ENCODE measurements at places on chromosomes 2 and 18. TPM values are rescaled to one million over a fixed set of nuclear protein-coding genes. Genes with fewer than 3 reads are reported as not detected.

CTLA4 gene
- not detected for total RNA-seq

TUBA4B gene
- not detected for total RNA-seq

RPE gene
- total RNA-seq = 83.0 TPM

- no peak for DNase-seq
Measured at GRCh38 chr2:231932711-231932970, 6.4 kb upstream of the NPPC start.

DNA sequence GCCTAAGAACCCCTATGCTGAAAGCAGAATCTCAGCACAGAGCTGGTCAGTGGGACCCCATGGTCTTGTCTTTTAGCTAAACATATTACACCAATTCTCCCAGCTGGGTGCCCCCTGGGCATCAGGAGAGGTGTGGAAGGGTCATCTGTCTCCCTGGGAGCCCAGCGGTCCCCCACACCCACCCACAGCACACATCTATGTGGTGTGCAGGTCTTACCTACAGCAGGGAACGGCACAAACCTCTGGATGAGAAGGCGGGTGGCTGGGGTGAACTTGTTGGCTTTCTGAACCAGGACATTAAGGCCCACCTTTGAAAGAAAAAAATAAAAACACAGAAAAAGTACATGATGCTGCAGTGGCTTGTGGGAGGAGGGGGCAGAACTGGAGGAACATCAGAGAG is 70.7 kb downstream of the EMX1 start:
- no peak for DNase-seq

- DNase-seq = no peak
Measured at GRCh38 chr2:186099826-186100225, 361.2 kb downstream of the FSIP2 start.

DNA sequence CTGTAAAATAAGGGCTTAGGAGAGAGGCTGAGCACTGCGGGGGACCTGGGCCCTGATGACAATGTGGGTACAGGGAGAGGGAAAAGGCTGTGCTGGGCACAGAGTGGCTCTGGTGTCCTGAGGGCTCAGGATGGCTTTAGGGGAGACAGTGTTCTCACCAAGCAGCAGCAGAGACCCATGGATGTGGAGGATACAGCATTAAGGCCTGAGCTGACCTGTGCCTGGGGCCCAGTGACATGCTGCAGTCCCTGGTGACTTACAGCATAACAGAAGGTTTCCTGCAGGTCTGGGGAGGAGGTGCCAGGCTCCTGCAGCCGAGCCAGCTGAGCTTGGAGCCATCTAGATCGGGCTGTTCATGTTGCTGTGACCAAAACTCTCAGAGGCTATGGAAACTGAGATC is 191.3 kb upstream of the SMAD2 start:
- DNase-seq = no peak

Data from tibial nerve (tissue), 4 donors.